ENCODE measurements at places on chromosomes 13 and 19.

DNA sequence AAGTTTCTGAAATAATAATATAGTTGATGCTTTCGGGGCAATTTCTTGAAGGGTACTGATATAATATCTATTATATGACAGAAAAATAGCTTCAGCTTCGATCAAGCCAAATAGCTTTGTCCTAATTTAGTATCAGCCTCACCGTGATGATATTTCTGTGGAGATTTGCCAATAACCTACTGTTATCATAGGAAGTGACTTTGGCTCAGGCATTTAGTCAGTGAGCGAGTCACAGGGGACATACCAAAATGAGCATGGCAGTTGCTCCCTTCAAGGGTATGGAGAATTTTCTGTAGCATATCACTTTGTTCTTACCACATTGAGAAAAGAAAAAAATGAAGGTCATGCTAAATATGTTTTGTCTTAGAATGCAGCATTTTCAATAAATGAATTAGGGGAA, 767.6 kb upstream of the SLITRK1 start:
- no peak for DNase-seq

DNA sequence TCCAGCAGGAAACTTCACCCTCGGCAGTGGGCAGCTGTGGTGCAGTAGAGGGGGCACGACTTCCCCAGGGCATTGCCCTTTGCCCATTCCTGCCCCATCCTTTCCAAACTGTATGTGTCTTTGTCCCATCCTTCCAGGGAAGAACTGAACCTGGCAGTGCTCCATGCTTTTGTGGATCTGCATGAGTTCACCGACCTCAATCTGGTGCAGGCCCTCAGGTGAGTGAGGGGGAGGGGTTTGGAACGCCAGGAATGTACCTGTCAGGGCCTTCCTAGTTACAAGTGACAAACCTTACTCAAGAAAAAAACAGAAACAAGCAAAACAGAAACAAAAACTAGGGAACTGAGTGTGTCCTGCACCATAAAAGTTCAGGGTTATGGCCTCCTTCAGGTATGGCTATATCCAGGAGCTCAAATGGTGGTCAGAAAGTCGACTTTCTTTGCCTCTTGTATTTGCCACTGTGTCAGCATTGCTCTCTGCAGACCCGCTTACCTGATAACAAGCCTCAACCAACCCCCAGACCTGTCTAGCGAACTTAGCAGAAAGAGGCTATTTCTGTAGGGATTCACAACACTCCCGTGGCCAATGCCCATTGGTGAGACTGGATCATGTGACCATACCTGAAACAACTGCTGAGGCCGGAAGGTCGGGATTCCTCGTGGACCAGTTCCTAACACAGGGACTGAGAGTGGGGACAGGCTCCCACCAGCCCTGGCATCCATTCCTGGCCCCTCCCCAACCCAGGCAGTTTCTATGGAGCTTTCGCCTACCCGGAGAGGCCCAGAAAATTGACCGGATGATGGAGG, 4.2 kb downstream of the CYTH2 start:
- DNase-seq: no peak

- no peak for DNase-seq
Observed at GRCh38 chr13:76160961-76161925, 525.1 kb downstream of the LMO7 start.

- no peak for DNase-seq
Observed at GRCh38 chr13:113901642-113902041, 37.8 kb upstream of the GAS6 start.

DNA sequence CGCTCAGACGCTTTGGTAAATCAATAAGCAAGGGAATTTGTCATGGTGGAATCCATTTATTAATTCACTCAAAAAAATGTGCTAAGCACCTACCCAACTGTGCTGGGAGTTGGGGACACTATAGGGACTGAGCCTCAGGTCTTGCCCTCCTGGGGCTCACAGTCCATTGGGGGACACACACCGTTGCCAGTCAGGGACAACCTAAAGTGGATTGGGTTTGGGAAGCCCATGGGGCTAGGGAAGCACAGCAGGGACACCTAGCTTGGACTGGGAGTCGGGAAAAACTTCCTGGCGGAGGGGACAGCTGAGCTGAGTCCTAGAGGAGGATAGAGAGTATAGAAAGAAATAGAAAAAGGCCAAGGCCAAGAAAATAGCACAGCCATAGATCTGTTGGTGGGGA, 8.5 kb downstream of the FOSB start:
- DNase-seq: no peak

DNA sequence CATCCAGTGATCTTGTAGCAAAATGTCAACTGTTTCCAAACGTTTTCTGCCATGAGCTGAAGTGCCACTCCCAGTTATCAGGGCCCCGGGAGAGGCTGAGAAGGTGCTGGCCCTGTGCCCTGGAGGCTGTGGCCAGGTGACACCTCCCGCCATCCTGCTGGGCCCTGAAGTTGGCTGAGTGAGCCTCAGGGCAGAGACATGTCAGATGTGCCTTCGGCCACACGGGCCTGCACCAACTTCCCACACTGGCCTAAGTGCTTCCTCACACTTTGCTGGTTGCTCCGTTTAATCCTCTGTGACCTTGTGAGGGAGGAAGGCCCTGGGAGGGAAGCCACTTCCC, 4.8 kb downstream of the ADPRHL1 start:
- DNase-seq: no peak

DNA sequence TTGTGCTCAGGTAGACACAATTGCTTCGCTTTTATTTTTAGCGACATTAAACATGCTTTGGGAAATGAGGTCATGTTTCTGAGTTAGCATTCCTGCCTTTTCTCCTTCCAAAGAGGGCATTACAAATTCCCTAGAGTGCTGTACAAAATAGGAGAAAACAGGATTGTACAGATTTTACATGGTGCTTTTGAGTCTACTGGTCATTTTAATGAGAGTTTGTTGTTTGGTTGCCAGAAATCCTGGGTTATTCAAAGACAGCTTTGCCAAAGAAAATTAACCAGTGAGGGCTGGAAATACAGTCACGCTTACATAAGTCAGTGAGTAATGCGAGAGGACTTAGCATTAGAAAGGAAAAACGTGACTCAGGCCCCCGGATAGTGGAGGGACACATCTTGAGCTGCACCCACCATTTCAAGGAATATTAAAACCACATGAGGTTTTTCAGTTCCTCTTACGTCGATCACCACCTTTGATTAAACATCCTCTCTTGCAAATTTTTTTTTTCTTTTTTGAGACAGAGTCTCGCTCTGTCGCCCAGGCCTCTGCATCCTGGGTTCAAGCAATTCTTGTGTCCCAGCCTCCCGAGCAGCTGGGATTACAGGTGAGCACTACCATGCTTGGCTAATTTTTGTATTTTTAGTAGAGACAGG, 55.4 kb downstream of the SACS start:
- peak; percentile 10 for DNase-seq

DNA sequence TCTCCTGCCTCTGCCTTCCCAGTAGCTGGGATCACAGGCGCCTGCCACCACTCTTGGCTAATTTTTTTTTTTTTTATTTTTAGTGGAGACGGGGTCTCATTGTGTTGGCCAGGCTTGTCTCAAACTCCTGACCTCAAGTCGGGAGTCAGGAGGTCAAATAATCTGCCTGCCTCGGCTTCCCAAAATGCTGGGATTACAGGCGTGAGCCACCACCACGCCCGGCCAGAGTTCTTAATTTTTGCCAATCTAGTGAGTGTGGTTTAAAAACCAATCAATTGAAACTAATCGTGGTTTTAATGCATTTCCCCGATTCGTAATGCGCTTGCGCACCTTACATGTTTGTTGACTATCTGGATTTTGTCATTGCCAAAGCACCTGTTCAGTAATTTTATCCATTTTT, 37.0 kb downstream of the SKA3 start:
- no peak for DNase-seq

- DNase-seq: no peak
Observed at GRCh38 chr13:82407321-82407720, 1475.0 kb downstream of the SLITRK1 start.
